ENCODE measurements at places on chromosomes 1 and 21.

DNA sequence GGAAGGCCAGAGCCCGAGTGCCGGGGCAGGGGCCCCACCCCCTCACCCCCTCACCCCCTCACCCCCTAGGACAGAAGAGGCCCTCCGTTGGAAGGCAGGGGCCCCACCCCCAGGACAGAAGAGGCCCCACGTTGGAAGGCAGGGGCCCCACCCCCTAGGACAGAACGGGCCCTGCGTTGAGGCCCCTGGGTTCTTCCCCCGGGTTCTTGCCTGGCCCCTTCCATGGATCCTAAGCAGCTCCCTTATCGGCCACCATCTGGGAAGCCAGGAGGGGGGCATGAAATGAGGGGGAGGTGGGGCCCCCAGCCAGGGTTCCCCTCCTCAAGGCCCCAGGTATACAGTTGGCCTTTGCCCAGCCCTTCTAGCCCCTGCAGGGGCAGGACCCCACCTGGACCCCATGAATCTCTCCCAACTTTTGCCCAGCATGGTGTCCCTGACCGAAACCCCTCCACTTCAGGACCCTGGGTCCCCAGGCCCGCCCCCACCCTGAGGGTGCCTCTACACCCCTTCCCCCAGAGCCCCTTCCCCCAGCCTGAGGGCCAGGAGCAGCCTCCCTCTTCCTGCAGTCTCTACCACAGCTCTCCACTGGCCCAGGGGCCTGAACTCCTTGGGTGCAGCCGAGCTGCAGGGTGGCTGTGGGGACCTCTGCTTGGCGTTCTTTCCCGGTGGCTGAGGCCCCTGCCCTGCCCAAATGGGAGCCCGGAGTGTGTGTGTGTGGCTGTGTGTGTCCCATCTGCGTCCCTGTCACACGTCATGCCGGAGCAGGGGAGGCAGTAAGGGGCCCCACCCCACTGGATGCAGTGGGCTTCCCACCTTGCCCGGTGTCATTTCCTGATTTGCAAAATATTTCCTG, 4.3 kb upstream of the VWA1 start:
- DNase-seq = no peak

GRCh38 chr1:40720493-40720892, 29.0 kb downstream of the NFYC start:
- DNase-seq = no peak

DNA sequence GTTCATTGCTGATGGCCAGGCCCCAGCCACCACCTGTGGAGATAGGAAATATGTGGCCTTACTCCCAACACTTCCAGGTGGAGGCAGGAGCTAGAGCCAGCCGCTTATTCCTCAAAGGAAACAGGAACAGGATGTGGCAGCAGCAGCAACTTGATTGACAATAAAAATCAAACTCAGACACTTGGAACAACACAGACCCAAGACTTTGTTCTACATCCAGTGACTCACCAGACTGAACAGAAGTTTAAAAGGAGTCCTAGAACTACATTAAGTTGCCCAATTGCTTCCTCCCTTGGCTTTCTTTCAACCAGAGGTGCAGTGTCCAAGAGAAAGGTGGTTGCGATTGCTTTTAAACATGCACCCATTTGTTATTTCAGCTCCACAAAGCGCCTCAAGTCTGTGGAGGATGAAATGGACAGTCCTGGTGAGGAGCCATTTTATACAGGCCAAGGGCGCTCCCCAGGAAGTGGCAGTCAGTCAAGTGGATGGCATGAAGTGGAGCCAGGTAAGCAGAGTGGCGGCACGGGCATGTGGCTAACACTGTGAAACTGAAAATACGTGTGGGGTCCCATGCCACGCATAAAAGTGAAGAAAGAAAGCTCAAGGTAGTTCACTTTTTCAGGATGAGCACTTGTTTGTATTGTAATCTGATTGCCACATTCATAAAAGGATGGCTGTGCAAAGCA, 276.6 kb downstream of the NFIA start:
- DNase-seq = no peak

GRCh38 chr1:10685196-10685807, 111.1 kb downstream of the CASZ1 start:
- no peak for DNase-seq

GRCh38 chr1:94322696-94323095, 85.3 kb upstream of the ARHGAP29 start:
- no peak for DNase-seq

DNA sequence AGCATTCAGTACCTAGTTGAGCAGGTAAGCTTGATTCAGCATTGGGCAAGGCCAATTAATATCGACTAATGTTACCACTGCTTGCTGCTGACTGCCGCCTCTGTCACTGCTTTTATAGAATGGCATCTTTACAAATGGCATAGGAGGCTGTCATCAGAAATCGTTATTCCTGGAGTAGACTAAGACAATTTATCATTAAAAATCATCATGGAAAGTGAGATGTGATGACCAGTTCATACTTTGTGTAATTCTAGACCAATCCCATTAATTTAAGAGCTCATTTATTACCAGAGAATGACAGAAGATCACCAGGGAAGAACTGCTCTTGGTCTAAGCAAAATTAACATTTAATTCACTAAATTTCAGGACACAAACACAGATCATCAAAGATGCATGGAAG, 254.0 kb downstream of the SPATA17 start:
- DNase-seq = no peak

- no peak for DNase-seq
Observed at GRCh38 chr1:218983433-218983832, 190.2 kb upstream of the LYPLAL1 start.

DNA sequence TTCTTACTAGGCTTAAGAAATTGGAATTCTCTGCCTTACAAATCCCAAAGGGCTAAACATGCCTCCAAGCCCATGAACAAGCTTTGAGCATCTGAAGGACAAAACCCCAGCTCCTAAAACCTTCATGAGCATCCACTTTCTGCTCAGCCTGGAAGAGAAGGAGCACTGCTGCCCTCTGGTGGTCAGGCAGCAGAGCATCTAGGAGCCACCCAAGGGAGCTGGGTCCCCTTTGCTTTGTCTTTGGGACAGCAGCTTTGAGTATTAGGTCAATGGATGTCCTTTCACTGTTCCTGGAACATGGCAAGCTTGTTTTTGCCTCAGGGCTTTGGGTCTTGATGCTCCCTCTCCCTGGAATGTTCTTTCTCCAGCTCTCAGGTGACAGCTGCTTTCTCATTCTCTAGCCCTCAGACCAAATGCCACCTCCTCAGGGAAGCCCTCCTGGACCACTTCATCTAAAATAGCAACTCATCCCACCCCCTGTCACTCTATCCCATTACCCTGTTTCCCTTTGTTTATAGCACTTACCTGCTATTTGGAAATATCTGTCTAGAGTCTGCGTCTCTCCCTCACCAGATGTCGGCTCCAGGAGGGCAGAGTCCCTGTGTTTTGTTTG, 25.7 kb downstream of the RAB7B start:
- peak; percentile 35 for DNase-seq

DNA sequence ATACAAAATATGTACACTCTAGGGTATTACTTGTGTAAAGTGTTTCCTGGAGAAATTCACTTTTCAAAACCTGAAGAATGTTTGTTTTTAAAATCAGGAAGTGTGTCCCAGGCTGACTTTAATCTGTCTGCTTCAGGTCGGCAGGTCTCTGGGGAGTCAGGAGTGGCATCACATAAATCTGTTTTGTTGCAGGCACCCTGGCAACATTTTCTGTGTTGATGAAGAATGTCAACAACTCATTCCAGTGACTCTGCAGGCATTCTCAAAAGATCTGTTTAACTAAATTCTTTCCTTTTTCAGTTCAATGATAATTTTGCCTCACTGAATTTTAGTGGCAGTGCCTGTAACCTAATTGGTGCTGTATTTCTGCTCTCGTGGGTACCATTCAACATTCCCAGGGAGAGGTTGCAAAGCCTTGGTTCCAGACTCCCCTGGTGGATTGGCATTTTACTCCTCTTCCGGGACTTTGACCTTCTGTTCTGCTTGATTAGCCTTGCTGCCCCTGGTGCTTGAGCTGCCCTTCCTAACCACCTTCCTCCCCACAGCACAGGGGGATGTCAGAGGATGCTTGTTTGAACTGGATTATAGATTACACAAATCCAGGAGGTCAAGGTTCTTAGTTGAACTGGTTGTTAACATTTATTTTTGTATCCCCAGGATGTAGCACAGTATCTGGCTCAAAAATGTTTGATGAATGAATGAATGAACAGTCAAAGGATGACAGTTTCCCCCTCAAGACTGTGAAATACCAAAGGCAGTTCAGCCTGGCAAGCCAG, 55.4 kb upstream of the LPGAT1 start:
- no peak for DNase-seq

Data from stimulated activated CD8-positive, alpha-beta memory T cell treated with anti-CD3 and anti-CD28 coated beads, Interleukin-15, amount 100 ng/mL, for 4 hours (primary cell).